ENCODE measurements at places on chromosomes 11 and 22. TPM values are rescaled to one million over a fixed set of nuclear protein-coding genes. Genes with fewer than 3 reads are reported as not detected.

DNA sequence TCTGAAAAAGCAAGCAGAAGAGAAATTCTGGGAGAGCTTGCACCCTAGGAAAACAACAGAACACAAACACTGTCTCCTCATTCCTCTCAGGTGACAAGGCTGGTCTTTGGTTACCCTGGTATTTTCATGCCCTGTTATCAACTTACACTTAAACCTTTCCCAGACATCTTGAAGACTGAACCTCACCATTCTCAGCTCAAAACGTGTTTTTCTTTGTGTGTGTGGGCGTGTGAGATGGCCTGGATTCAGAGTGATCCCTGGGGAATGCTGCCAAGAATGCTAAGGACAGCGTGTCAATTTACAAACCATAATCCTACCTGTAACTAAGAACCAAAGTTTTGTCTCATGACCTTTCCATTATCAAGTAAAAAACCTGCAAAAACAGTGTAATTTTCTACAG, 33.3 kb downstream of the ELF5 start:
- DNase-seq = no peak

DNA sequence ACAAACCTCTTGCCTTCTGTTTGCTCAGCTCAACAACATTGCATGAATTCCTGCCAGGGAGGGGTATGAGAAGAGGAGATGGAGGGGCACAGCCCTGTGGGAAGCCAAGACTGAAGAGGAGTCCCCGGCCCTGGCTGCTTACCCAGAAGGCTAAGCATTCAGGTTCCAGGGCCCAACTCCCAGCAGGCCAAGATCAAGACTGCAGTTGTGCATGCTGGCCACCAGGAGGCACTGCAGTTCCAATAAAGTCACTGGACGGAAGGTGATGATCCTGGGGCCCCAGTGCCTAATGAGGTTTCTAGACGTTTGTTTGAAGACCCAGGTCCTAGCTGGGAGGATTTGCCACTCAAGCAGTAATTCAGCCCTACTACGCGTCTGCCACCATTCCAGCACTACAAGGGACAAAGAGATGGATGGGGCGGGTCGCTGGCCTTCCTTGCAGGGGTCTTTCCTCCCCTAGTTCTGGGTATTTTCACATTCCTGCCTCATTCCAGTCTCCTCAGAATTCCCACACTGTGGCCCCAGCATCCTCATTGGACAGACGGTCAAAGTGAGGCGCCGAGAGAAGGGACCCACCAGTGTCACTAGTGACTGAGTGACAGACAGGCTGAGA, 23.6 kb downstream of the ALX4 start:
- no peak for DNase-seq

DNA sequence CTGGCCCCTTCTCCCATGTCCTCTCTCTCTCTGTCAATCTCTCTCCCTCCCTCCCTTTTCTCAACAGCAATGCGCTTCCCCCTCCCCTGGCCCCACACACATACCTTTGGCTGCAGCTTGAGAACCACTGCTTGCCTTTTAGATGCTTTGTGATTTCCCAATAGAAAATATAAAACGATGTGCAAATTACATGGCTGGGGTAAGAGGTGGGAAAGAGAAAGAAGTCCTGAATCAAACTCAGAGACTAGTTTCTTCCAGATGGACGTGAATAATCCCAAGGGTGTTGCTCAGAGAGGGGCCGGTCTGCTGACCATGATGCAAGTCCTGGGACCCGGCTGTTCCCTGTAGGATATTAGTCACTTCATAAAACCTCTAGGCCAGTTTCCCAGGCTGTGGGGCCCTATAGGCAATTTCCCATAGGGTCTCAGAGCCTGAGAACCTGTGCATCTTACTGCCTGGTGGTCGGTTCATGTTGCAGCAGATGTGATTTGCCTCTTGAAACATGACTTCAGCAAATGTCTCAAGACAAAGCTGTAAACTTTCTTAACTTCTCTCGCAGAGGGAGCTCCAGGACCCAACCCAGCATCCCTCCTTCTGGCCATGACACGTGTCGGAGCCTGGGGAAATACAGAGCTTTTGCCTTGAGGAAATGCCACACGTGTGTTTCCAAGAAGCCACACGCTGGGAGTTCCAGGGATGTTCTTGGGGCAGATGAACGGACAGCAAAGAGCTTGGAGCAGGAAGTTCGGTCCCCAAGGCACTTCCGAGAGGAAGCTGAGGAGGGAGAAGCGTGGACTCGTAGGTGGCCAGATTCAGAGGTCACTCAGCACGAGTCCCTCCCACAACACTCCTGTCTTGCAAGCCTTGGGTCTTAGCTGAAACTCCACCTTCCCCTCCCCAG, 34.5 kb upstream of the ETS1 start:
- no peak for DNase-seq

GRCh38 chr11:126476266-126476924, 120.9 kb downstream of the ST3GAL4 start:
- no peak for DNase-seq

- DNase-seq = no peak
These were observed 107.9 kb downstream of the NAT10 start for GRCh38 chr11:34213366-34213765.

DNA sequence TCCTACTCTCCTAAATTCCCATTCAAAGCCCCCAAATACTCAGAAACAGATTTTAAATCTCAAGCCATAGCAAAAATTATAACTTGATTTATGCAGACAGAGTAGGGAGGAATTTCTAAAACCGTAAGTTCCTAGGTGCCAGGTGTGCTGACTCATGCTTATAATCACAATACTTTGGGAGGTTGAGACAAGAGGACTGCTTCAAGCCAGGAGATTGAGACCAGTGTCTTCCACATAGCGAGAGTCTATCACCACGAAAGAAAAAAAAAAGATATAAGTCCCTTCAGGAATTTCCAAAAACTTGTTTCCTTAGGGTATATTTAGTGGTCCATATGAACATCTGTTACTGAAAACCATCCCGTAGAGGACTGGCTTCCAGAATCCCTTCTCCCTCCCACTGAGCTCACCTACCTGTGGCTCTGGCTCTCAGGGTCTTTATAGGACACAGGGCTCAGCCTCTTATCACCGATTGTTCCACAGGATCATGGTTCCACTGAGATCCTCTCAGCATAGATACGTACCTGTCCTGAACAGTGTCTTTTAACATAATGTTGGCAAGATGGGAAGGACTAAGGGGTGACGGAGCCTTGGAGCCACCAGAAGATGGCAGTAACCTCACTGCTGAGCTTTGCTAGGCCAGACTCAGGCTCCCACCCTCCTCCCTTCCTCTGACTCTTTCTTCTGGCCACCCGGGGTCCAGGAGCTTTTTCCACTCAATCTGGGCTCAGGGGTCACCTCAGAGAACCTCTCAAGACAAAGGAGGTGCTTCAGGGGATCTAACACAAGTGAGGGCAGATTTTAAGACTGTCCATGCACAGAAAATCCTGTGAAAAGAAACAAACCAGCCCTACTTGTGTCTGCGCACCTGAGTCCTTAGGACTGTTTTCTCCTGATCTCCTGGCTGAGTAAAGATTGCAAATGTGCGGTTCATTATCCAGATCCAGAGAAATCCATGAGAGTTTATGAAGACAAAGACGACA, 117.5 kb upstream of the TOP3B start:
- no peak for DNase-seq

DNA sequence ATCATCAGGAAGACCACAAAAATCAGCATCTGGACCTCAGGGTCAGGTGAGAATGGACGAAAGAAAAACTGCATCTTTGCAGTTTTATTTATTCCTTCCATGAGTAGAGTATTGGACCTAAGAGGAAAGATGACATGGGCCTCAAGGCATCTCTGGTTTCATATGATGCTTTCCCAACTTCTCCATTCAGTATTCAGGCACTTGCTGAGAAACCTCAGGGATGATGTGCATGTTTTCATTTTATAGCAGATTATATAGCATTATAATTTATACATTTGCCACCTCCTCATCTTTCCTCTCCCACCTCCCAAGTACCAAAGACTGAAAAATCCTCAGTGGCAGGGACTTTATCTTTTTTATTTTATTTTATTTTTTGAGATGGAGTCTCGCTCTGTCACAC, at the start of gene OR10V1:
Gene OR10V1 (minus strand): TSS at position 101 of the 400 bp plus-strand sequence. CDS start 0 bp downstream, at position 101.
- no peak for DNase-seq

DNA sequence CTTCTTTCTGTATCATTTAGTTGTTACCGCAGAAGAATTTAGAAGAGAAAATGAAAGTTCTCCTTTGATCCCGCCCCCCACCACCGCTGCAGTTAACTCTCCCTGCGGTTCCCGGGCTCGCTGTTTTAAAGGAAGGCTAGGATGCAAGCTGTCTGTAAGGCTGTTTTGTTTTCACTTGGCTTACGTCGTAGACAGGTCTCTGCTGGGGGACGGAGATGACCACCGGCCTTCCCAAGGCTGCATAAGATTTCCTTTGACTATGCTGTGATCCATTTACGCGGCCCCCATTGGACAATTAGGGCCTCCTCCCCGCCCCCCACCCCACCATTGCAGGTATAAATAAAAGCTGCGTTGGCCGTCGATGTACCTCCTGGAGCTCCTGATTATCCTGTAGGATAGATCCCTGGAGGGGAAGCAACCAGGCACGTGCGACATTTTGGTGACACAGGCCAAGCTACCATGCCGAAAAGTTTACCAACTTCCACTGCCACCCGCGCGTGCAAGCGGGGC, 1.4 kb upstream of the CPT1A start:
- DNase-seq = no peak

- DNase-seq = no peak
These were observed 363.0 kb downstream of the SHANK2 start for GRCh38 chr11:70889411-70889810.

DNA sequence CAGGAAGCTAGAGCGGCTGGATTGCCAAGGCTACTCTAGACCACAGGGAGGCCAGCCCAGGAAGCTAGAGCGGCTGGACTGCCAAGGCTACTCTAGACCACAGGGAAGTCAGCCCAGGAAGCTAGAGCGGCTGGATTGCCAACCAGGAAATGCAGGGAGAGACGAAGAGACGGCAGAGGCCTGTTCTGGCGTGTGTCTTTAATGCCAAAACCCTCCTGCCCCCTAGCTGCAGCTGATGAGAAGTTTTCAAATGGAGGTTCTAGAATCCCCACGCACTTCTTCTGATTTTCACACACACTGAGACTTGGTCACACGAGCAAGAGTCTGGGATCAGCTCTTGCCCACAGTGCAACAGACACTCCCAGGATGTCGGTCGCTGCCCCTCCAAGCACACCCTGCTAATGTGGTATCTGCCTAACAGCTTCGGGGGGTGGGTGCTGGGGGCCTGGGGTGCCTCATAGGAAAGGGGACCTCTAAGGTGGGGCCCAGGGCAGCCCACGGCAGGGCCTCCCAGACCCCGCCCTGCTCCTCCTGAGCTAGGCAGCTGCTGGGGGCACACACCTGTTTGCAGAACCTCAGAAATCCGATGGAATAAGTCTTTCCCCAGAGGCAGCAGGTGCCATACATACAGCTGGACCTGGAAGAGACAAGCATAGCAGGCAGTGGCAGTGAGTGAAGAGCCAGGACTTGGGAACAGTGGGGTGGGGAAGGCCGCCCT, 28.5 kb downstream of the MAFF start:
- DNase-seq = no peak

GRCh38 chr22:20237480-20238440, 30.4 kb downstream of the RTN4R start:
- DNase-seq = no peak

Gene RAB38
- total RNA-seq = 0.22 TPM

Gene SCGB1D2
- total RNA-seq = not detected

Gene OR2AG2
- not detected for total RNA-seq

Gene SNX32
- 0.54 TPM for total RNA-seq

Data from cardiac septum (tissue), 1 donor.